ENCODE measurements at places on chromosomes 1 and 21. TPM values are rescaled to one million over a fixed set of nuclear protein-coding genes. Genes with fewer than 3 reads are reported as not detected.

The OR2L13 gene
- not detected for total RNA-seq

The RNU1-3 gene
- 10.6 TPM for total RNA-seq

The PCP4 gene
- not detected for total RNA-seq

The STIL gene
- 10.9 TPM for total RNA-seq

The UTS2 gene
- total RNA-seq: not detected

The APCS gene
- total RNA-seq: 0.08 TPM

The GJA5 gene
- not detected for total RNA-seq

The NBPF11 gene
- 4.4 TPM for total RNA-seq

The OLIG2 gene
- not detected for total RNA-seq

The DNALI1 gene
- 0.02 TPM for total RNA-seq

The DCDC2B gene
- not detected for total RNA-seq

The SLC25A34 gene
- 0.10 TPM for total RNA-seq

The PDE4B gene
- 5.0 TPM for total RNA-seq

The LYST gene
- total RNA-seq: 4.6 TPM

The SPATA1 gene
- 0.71 TPM for total RNA-seq

The CELA3A gene
- not detected for total RNA-seq

The TRIM58 gene
- not detected for total RNA-seq

The RAP1GAP gene
- total RNA-seq: 10.1 TPM

The PTPN22 gene
- total RNA-seq: not detected

The EDARADD gene
- 3.1 TPM for total RNA-seq

The LCA5L gene
- 1.6 TPM for total RNA-seq

The ICOSLG gene
- total RNA-seq: 4.8 TPM

The KCNK1 gene
- 24.6 TPM for total RNA-seq

The CFAP141 gene
- not detected for total RNA-seq

The NEGR1 gene
- not detected for total RNA-seq

The NBPF19 gene
- 10.1 TPM for total RNA-seq

Measured in A549 treated with dexamethasone at 1 μM for 4 hours (cell line).